ENCODE measurements at places on chromosomes 16 and 17.

DNA sequence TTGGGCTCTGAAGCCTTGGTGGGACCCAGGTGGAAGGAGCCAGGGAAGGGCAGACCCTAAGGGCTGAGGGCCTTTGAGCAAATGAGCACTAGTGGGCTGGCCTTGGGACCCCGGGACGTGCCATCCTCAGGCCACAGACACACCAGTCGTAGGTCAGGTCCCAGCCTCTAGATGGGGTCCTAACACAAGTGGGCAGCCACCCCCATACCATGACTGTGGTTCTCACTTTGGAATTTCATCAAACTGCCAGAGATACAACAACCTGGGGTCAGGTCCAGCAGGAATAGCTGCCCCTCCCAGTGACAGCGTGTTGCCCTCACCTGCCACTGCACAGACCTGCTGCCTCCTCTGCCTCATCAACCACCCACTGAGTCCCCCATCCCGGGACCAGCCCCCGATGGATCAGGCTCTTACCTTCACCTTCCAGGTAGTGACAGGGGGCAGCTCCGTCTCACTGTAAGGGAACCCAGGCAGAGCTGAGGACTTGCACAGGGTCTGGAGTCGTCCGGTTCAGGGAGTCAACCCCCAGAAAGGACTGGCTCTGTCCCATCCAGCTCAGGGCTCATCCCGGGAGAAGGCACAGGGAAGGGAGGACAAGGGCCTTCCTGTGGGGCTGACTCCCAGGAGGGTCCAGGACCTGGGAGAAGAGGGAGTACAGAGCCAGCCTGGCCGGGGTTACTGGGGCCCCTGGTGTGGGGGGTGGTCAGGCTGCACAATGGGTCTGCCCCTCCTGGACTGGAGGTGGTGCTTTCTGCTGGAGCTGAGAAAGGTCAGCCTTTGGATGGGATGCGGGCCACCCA, 40.0 kb downstream of the LGALS9 start:
- no peak for DNase-seq

DNA sequence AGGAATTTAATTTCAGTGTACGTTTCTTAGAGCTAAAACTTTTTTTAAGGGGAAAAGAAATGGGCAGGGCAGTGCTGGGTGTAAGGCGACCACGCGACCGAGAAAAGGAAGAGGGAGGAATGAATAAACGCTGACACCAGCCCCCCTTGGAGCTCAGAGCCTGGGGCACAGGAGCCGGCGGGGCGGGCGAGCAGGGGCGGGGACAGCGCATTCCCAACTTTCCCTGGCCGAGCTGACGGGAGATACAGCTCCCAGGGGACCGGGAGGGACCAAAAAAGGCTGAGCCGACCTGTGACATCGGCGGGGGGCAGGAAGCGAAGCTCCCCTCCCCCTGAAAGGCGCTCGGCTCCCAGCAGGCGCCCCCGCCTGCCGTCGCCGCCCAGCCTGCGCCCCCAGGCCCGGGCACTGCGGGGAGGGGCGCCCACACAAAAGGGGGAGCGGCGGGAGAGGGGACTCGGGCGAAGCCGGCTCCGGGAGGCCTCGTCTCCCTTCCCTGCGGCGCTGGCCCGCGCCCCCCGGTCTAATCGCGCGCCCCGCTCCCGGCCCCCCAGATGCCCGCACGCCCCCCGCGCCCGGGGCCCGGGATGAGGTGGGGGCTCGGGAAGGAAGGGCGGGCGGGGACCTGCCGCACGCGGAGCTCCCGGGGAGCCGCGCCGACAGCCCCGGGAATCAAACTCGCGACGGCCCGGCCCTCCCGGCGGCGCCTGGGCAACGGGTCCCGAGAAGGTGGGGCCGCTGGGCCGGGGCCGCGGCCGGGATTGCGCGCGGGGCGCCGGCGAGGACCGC, 622 bp downstream of the CUEDC1 start:
- DNase-seq, result no peak

GRCh38 chr16:68319185-68319908, 8.5 kb downstream of the PRMT7 start:
- no peak for DNase-seq

DNA sequence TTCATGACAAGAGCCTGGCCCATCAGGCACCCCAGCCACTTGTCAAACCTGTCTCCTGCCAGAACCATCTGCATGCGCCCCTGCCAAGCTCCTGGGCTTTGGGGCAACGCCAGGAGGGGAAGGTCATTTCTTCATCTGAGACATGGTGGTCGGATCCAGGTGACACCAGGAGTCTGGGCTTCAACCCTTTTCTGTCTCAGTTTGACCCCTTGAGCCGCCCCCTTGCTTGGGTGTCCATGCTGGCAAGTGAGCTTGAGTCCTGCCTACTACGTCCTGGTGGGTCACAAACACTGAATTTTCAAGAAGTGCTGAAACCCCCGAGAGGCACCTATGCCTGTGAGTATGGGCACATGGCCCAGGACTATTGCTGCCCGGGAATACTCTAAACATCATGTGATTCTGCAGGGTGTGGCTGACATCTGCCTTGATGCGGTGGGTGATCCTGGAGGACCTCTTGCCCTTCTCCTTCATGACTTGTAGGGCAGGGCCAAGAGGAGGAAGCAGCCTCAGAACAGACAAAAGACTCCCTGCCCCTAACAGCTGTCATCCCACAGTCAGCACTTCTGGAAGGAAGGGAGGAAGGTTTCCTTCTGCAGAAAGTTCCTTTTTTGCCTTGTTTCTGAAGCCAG, 43.4 kb downstream of the TNFRSF13B start:
- peak; percentile 23 for DNase-seq

DNA sequence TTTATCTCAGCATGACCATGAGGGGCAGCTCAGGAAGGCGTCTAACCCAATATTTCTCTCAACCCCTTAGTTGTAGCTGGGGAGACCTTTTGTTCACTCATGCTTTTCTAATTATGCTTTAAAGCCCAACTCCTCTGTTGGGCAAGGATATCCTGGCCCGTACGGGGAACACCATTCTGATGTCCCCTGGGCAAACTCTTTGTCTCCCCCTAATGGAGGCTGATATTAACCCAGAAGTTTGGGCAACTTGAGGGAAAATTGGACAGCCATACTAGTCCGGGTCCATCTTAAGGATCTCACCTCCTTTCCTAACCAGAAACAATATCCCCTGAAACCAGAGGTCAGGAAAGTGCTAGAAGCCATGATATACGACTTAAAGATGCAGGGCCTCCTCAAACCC, 143.7 kb upstream of the COX10 start:
- no peak for DNase-seq

GRCh38 chr17:56929362-56929969, 15.6 kb upstream of the TRIM25 start:
- no peak for DNase-seq

DNA sequence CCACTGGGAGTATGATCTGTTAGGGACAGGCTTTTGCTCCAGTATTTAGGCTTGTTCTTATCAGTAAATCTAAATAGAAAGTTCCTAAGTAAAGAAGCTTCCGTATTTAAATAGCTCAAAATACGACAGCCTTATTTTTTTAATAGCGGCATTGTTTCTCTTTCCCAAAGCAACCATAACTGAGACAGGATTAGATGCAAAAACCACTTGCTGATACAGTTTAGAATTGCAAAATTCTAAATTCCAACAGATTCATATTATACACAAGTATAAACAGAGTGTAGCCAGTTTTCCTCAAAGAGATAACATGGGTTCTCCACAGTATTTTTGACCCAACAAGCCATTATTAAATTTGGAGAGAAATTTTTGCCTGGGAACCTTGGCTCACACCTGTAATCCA, 276.7 kb downstream of the FTO start:
- no peak for DNase-seq

DNA sequence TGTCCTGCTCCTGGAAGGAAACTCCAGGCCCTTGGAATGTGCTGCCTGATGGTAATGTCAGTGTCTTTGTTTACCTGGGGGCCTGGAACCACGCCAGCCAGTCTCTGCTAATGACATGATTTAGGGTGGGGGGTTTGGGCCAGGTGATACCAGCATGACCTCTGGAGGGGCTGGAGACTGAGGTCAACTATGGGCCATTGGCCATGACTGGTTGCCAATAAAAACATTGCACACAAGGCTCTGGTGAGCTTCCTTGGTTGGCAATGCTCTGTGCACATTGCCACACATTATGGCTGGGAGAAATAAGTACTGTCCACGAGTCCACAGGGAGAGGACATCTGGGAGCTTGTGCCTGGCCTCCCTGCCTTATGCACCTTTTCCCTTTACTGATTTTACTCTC, 52.5 kb downstream of the LITAF start:
- no peak for DNase-seq

- no peak for DNase-seq
Measured at GRCh38 chr17:64218066-64218465, 45.0 kb downstream of the TEX2 start.

- DNase-seq, result no peak
Measured at GRCh38 chr17:45923511-45924268, 29.3 kb downstream of the MAPT start.

DNA sequence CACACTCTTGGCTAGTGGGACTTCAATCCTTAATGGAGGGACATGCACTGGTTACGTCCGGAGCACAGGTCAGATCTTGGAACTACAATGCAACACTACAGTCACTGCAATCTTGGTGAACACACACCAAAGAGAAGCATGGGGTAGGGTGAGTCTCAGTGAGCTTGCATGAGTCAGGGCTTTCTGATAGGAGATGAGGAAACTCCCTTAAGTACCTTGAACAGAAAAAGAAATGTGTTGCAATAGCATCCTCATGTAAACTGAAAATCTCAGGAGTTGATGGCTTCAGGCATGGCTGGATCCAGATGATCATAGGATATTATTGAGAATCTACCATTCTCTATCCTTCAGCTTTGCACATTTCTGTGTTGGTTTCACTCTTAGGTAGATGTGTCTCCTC, 54.1 kb downstream of the CES1 start:
- DNase-seq, result no peak
